ENCODE measurements at places on chromosomes 3 and 15.

- DNase-seq = no peak
Observed at GRCh38 chr3:112681822-112682325, 40.9 kb upstream of the CCDC80 start.

GRCh38 chr3:114308830-114309229, 15.0 kb downstream of the TIGIT start:
- DNase-seq = peak; percentile 83

DNA sequence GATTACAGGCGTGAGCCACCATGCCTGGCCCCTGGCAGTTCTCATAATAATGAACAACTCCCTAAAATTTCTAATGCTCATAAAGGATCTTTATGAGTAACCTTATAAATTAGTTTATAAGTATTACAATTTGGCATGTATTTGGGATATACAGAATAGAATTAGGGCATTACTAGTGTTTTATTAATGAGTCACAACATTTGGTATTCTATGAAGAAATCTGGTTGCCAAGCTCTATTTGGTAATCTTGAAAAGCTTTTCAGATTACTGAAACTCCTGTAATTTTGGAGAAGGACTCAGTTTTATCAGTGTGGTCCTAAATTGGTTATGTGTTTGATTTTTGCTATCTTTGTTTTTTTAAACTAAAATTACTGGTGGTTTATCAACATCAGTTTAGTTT, 45.8 kb downstream of the TM6SF1 start:
- no peak for DNase-seq

DNA sequence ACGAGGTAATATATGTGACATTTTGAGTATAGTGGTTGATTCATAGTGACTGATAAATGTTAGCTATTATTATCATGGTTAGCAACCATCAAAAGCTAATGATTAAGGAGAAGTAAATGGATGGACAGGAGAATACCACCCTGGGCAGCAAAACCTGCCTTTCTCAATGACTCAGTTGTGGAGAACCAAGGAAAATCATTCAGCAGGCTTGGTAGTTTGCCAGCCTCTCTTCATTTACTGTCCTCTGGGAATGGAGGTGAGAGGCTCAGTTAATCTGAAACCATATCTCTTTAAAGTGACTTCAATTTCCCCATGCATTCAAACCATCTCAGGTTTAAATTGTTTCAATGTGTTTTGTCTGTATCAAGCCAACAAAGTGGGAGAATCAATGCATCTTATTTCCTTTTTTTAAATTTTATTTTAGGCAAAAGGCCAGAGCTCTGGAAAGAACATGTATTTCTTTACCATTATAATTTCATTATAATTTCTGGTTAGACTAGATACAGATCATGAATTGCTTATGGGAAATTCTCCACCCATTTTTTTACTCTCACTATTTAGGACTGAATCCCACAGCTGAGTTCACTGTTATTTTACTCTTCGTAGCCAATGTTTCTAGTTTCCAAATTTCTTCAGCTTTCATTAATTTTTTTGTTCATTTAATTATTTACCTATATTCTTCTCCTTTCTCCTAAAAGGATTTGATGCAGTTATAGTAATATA, 2.7 kb downstream of the TM4SF18 start:
- DNase-seq = no peak

DNA sequence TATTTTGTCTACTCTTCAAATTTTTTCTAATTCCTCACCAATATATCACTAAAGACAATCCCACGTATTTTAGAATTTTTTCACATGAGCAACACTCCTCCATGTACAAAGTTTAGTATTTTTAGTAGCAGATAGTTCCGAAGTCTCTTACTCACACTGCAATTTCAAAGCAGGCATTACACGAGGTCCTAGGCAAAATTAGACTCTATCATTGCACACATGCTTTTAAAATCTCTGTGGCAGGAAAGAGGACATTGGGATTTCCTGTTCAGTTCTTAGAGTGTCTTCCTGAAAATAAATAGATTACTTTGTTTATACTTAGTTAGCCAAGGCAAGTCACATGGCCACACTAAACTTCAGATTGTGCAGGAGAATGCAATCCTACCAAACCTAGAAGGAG, 847.7 kb downstream of the ROBO2 start:
- no peak for DNase-seq

GRCh38 chr3:139287557-139287956, 56.3 kb upstream of the MRPS22 start:
- no peak for DNase-seq

DNA sequence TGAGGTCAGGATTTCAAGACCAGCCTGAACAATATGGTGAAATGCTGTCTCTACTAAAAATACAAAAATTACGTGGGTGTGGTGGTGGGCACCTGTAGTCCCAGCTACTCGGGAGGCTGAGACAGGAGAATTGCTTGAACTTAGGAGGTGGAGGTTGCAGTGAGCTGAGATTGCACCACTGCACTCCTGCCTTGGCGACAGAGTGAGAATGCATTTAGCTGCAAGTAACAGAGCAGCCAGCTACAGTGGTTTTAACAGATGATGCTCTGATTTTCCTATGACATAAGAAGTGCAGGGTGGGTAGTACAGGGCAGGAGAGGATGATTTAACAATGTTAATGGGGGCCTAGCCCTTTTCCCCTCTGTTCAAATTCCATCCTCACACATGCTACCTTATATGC, 267.9 kb downstream of the RPLP1 start:
- DNase-seq = peak; percentile 19

DNA sequence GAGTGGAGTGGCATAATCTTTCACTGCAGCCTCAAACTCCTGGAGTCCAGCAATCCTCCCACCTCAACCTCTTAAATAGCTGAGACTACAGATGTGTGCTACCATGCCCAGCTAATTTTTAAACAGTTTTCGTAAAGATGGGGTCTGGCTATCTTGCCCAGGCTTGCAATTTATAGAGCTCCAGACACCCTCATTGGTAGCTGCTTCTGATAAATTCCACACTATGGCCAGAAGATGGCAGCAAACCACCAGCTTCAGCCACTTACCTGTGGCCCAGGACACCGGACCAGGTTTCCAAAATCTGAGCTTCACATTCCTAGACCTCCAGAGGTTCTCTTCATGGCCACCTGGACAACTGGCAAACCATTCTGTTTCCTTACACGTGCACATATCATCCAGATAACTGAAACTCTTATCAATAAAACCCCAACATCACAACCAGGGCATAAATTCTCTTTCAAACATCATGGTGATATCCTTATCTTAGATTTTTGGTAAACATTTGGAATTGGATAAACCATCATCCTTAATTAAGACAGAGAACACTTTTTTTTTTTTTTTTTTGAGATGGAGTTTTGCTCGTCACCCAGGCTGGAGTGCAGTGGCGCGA, 28.9 kb downstream of the FBXW12 start:
- peak; percentile 84 for DNase-seq

DNA sequence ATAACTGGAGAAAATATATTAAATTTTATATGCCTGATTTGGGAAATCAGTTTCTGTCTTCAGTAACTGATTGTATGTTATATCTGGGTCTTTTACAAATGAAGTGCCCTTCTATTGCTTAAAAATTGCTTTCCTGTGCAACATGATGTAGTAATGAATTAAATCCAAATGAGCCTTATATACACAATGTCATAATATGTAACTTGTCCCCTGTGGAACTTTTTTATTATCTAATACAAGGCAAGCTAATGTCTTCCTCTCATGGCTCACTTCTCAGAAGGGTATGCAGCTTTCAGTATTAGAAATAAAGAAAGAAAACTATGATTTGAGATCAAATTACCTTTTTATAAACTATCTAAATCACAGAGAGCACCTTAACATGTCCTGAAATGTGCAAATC, 248.9 kb downstream of the NAALADL2 start:
- DNase-seq = no peak

- DNase-seq = no peak
Observed at GRCh38 chr15:57406062-57406772, 29.9 kb downstream of the CGNL1 start.

- no peak for DNase-seq
Observed at GRCh38 chr15:63791228-63791627, 42.5 kb downstream of the HERC1 start.

DNA sequence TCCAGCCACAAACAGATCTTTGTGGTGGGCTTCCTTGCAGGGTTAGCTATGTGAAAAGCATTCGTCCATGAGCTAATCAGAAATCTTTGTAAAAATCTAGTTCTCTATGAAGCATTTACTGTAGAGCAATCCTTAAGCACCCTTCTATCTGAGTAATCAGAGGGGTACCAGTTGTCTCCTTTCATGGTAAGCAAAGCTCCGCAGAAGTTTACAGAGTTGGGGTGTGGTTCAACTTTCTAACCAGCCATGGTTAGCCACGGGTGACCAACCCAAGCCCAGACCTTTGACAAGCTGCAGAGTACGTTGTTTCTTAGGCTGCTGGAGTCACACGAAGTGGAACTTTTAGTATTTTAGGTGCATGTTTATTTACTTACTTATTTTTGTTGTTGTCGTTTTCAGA, 77.4 kb downstream of the FLNB start:
- DNase-seq = no peak

DNA sequence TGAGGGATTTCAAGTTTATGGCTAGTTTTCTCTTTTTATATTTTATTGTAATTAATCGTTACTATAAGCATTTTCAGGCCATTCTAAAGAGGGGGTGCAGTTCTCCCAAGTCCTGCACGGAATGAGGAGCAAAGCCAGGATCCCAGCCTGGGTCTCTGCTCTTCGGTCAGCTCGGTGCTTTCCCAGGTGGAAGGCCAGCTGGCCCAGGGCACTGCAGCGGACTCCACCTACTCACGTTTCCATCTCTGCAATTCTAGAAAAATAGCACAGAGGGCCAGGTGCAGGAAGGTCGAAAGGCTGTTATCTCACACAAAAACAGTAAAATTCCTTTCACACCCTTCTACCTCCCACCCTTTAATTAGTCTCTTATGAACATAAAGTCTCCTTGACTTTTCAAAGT, 59.5 kb upstream of the HES1 start:
- no peak for DNase-seq

- no peak for DNase-seq
Observed at GRCh38 chr3:14811684-14812083, 7.1 kb upstream of the FGD5 start.

- DNase-seq = no peak
Observed at GRCh38 chr3:156721687-156722618, 47.6 kb downstream of the TIPARP start.

DNA sequence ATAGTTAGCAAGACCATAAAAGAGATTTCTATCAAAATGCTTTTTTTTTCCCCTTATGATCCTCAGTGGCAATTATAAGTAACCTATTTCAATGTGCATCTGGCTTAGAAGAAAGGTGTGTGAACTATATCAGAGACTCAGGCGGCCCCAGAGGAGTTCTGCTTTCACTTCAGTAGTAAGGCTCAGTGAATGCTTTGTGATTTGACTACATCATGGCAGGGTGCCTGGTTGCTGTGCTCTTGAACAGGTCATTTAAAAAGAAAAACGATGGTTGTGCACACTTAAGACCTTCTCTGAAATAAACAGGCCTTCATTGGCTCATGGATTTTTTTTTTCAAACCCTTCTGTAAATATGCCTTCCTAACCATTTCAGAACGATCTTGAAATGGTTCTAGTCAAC, 400.4 kb upstream of the RARB start:
- no peak for DNase-seq

DNA sequence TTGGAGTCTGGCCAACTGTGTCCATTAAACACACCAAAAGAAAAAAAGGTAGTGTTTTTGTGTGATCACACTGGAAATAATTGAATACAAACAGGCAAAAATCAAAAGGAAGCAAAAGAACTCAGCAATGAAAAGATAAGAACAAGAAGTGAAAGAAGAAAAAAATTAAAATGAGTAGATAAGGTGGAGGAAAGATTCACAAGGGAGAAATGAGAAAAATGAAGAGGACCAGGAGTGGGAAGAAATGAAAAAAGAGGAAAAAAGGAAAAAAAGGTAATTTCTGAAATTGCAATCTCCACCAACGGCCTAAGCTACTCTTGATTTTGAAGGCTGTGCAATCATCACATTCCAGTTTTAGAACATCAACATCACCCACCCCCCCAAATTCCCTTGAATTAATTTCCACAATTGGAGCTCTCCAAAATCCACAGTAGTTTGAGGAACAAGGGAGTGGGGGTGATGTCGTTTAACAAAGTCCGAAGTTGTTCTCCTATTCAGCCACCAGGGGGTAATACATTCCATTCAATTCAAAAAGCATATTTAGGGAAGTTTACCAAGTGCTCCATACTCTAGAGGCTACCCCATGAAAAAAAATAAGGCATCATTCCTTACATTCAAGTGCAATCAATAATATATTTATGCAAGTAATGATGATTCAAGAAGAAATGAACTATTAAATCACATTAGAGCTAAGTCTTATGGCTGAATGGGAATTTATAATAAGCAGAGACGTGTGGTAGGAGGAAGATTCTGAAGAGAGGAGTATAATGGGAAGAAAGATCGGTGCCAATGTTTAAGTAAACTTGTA, 37.4 kb downstream of the ZNF860 start:
- peak; percentile 52 for DNase-seq

- DNase-seq = peak; percentile 33
Observed at GRCh38 chr3:67685499-67685898, 31.1 kb upstream of the SUCLG2 start.

- DNase-seq = peak; percentile 58
Observed at GRCh38 chr3:15815696-15816095, 17.9 kb upstream of the ANKRD28 start.

GRCh38 chr3:3560591-3561311, 238.5 kb upstream of the LRRN1 start:
- no peak for DNase-seq

DNA sequence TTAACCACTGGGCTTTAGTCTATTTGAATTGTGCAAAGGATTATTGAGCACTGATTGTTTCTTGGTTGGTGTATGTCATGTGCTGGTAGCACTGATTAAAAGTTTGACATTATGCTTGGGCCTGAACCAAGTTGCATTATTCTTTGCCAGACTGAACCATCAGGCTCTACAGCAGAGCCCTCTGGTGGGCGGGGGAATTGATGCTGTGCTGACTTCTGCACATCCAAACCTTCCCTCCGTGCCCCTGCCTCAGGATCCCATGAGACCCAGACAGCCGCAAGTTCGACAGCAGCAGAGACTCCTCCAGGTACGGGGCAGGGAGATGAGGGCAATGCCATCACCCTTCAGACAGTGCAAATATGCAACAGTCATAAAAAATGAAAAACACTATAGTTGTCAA, 28.4 kb upstream of the P2RY12 start:
- no peak for DNase-seq

DNA sequence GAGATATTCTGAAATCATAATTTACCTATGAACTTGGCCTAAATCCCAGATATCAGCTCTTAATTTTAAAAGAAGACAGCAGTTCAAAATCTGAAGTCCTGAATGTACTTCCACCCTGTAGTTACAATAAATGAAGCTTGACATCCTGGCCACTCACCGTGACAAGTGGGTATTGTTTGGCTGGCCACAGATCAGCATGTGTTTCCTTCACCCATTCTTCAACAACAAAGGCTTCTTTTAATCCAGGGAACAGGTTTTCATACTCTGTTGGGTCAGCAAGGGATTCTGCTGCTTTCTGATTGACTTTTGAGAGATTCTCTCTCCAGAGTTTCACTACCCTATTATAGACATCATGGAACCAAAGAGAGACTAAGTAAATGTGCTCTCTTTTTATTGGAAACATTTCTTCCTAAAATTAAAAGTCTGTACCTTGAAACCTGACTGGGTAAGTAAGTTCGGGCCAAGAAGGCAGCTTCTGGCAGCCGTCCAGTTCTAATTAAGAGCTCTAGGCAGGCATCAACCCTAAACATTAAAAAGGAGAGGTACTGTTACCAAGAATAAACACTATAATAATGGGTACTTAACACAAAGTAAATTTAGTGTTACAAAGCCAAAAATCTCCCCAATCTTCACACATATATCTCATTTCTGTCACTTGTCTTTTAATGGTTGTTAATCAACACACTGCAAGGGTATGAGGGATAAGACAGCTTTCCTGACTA, 15.2 kb downstream of the MRPS22 start:
- no peak for DNase-seq

Measured in CD4-positive, alpha-beta T cell treated with Interleukin-10 for 1 hour (primary cell).